ENCODE measurements at places on chromosomes 2 and 18.

GRCh38 chr2:9280224-9280623 lies 73.6 kb downstream of the ASAP2 start:
- no peak for DNase-seq

- no peak for DNase-seq
These were observed 4.1 kb downstream of the KLHL30 start for GRCh38 chr2:238142382-238143205.

- no peak for DNase-seq
These were observed 192.1 kb upstream of the NCKAP5 start for GRCh38 chr2:133760376-133760775.

DNA sequence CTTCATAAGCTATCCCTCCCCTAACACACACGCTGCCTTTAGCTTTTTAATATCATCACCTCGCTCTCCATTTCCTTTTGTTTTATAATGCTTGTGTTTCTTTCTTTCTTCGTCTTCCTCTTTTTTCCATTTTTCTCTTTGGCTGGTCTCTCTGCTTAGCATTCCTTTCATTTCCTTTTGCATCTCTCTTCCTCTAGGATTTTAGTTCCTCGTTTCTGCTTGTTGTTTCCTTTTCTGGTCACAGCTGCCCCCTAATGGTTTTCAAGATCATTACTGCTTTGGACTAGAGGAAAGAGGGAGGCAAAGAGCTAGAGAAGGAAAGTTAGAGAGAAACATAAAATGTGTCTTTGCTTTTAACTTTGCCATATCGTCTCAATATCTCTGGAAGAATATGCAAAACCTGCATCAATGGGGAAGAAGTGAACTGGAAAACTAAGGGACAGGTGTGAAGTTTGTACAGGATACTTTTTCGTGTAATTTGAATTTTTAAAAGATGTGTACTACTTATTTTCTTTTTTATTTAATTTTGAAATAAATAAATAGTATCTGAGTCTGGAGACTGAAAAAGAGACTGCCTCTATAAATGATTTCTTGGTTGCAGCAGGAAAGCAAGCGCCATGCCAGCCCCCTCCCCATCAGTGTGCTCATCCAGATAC lies 6.3 kb upstream of the NRP2 start:
- no peak for DNase-seq

DNA sequence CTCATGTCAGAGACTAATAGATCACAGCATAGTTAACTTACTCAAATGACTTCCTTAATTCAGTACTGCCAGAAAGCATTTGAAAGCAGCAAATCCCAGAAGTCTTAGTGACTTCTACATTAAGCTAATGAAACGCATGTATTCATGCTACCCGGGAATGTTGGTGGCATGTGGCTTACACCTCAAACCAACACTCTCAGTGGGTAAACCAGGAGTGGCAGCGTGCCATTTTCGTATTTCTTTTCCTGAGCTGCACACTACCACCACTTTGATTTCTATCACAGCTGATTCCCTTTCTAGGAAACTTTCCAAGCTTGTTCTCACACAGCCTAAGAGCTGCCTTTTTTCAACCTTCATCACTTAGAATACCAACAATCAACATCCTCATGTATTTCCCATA lies 646.6 kb downstream of the NRXN1 start:
- no peak for DNase-seq

- no peak for DNase-seq
These were observed 250.6 kb downstream of the SMAD2 start for GRCh38 chr18:47679864-47680263.

GRCh38 chr2:13522917-13523821 lies 806.4 kb downstream of the TRIB2 start:
- DNase-seq: no peak

DNA sequence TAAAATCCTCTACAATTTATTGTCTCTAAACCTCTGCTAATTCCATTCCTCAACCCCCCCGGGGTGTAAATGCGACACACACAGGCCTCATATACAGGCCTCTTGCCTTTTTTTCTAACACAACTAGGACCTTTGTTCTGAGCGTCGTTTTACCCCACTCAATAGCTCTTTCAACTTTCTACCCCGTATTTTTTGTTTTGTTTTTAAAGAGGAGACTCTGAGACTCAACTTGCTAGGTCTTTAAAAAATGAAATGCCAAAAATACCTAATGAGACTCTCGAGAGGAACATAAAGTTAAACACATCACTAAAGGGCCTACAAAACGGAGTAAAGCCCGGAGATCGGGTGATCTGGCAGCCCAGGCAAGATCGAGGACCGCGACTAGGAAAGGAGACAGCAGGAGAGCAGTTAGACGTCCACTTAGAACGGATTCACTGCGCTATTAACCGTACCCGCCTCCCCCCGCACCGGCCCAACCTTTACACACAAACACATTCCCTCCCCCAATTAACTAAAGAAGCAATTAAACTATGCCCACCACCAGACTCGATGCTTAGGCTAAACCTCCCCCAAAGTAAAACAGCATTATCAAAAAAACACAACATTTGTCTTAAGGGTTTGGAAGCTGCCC lies 1.7 kb downstream of the TRIP12 start:
- no peak for DNase-seq

DNA sequence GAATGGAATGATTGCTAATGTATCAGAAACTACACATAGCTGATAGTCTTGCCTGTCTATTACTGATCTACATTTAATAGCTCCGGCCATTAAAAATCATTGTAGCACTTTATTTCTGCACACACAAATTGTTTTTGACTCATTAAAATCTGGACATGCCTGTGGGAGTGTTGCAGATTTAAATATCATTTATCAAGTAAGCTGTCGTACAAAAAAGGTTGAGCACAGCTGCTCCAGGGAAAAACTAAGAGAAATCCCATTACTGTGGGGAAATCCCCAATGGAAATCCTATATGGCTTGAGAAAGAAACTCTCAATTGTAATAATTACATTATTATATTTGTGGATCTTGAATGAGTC lies 99.6 kb upstream of the CERS6 start:
- DNase-seq: no peak

- no peak for DNase-seq
These were observed 12.4 kb downstream of the CIB4 start for GRCh38 chr2:26628561-26629345.

DNA sequence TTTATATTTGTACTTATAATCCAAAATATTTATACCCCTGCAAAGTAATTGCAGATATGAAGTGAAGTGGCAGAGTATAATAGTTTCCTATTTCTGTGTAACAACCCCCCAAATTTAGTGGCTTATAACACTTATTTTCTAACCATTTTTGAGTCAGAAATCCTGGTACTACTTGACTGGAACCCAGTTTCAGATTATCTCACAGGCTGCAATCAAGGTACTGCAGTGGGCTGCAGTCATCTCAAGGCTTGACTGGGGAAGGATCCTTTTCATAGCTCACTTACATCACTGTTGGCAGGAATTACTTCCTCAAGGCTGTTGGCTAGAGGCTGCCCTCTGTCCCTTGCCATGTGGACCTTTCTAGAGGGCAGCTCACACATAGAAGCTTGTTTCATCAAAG lies 558.2 kb upstream of the PKDCC start:
- no peak for DNase-seq

- no peak for DNase-seq
These were observed 44.2 kb downstream of the GPD2 start for GRCh38 chr2:156480376-156480775.

DNA sequence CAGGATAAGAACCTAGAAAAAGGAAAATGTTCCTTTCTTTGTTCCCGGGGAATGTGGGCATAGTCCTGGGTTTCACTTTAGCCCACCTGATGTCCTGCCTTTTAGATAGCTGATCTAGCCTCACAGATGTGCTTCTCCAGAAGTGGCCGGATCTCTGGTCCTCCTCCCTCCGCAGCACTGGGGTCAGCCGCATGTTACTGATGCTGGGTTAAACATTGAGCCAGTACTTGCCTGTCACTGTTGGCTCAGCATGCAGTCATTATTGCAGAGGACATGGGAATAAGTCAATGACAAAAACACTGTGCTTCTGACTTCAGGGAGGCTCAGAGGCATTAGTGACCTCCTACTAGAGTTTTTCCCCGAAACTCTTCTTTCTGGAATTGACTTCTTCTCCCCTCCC lies 27.6 kb downstream of the NCK2 start:
- no peak for DNase-seq

GRCh38 chr2:113305146-113305545 lies 26.4 kb upstream of the PAX8 start:
- DNase-seq: no peak

DNA sequence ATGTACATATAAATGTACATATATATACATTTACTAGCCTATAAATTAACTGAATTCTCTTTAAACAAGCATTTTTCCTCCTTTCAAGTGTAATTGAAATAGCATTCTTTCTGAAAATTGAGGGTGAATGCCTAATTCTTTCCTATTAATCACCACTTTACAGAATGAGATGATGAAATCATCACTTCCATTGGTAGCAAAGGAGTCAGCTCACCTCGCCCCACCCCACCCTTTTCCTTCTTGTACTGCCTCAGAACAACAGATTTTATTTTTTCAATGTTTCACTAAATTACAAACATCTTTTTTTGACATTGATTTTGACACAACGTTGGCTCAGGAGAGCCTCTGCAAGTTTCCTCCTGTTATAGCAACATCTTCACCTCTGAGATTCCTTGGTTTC lies 181.9 kb upstream of the CDH7 start:
- DNase-seq: no peak

DNA sequence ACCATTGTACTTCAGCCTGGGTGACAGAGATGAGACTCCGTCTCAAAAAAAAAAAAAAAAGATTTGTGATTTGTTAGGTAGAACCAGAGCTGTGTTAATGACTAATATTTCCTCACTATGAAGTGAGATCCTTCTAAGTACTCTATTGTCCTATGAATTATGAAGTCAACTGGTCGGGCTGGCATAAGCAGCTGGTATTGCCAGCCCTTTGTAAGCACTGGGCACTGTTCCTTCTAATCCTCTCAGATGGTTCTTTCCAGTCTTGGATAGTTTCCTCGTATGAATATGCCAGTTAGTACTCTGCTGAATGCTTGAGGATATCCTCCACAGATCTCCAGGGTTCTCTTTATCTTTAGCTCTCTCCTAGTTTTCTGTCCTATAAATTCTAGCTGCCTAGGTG lies 223.1 kb upstream of the SP5 start:
- DNase-seq: no peak

DNA sequence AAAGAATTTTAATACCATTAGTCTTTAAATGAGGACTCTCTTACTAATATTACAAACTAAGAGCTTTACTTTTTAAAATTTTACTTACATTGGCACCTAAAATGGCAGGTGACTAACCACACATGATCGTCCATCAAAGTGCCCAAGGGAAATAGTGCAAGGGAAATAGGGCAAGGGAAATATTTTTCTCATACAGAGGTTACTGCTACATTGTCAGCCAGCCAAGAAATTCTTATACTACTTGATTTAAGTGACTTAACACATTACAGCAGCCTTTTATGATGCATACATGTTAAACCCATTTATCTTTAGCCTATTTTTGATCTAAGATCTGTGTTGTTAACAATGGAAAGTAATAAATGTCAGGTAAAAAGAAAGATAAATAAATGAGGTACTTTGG lies 587.2 kb upstream of the PKDCC start:
- DNase-seq: no peak

- DNase-seq: no peak
These were observed 97.3 kb downstream of the ACAA2 start for GRCh38 chr18:49716035-49716434.

DNA sequence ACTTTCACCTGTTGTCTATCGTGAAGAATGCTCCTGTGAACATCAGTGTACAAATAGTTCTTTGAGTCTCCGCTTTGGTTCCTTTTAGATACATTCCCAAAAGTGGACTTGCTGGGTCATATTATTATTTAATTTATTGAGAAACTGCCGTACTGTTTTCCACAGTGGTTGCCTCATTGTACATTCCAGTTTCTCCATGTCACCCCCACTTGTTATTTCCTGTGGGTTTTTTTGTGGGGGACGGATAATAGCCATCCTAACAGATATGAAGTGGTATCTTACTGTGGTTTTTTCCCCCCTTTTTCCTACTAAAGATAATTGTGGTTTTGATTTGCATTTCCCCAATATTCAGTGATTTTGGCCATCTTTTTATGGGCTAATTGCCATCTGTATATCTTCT lies 53.8 kb downstream of the SMCHD1 start:
- DNase-seq: no peak

GRCh38 chr2:71851094-71851750 lies 296.4 kb downstream of the CYP26B1 start:
- DNase-seq: no peak

DNA sequence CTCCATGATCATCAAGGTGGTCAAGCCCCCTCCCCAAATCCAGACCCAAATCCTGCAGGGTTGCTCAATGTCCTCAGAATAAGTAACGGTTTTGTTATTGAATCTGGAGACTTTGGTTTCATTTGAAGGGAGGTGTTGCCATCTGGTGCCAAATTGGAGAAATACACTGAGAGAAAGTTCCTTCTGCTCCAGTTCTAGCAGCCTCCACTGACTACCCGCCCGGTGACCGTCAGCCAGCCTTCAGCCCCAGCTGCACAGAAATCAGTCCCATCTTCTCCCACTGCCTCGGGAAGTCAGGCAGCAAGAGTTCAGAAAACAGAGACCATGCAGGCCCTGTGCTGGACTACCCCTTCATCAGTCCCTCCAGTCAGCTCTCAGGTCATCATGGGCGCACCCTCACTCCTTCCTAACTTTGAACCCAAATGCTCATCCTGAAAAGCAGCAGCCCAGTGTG lies 38.7 kb downstream of the PKDCC start:
- no peak for DNase-seq
